Left lung (tissue), 14 donors: ENCODE measurements at places on chromosomes 4 and X.

DNA sequence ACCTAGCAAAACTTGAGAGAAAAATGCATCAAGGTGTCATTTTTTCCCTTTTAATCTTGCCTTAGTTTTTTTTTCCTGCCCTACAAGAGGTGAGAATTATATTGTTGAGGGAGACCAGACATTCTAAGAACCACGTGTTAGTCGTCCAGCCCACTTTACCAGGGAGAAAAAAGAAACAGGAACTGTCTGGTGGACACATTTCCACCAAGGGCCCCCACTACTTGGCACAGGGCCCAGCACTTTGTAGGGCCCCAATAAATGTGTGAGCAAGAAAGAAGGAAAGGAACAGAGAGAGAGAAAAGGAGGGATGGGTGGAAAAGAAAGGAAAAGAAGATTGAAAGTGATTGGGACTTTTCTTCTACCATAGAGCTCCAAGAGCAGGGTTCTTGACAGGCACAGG, 3.9 kb upstream of the EGFL6 start:
- DNase-seq = no peak

DNA sequence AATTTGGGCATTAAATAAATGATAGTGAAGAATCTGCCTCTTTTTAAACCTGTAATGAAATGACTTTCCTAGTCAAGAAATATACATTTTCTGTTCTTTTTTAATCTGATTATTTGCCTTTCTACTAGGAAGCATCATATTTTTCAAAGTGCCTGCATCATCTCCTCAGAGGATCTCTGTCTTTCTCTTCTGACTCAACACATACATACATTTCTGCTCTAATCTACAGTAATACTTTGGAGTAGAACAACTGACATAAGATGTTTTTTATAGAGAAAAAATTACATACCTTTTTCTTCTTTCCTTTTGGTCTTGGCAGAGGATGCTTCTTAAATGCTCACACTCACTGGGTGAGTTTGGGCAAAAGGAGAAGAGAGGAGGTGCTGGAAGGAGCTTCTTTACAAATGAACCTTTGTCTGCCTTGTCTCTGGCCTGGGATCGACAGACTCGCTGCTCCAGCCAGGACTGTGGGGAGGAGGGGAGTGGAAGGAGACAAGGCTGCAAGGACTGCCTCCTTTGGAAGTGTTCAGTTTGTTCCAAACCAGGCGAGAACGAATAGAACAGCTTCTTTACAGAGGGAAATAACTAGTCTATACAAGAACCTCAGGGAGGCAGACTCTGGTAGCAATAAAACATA, at the start of gene SCRG1:
Gene SCRG1, minus strand, starts transcription at position 338 of the 637 bp plus-strand sequence. CDS start 7,702 bp downstream, outside the sequence.
- no peak for DNase-seq

GRCh38 chr4:41456559-41457101, 81.3 kb upstream of the LIMCH1 start:
- DNase-seq = no peak

DNA sequence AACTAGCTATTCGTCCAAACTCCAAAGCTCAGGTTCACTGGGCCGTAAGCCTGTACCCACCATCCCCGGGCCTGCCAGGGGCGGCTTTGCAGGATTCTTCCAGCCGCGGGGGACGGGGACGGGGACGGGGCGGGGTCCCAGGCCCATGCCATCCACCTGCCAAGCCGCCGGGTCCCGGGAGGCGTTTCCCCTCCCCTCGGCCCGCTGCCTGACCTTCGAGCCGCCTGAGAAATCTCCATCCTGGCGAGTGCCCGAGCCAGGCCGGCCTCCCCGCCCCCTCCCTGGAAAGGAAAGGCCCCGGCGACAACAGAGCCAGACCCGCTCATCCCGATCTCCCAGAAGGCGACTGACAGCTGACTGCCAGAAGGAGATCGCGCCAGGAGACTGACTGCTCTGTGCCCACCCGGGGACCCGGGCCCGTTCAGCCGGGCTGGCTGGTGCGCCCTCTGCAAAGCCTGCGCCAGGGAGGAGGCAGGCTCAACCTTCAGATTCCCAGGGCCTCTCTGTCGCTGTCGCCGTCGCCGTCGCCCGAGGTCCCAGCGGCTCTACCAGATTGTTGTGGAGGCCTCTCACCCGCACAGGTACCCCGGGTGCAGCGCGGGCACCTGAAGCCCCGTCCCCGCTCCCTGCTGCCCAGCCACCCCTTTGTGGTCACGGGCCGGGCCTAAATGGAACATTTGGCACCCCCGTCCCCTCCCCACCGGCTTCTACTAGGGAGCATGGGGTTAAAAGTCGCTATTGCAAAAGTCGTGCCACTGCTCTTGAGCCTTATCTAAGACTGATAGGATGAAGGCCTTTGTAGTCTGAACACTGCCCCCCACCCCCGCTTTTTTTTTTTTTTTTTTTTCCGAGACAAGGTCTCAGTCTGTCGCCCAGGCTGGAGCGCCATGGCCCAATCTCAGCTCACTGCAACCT, at the start of gene RGN:
Gene RGN, plus strand, starts transcription at position 315 of the 915 bp plus-strand sequence. CDS start 2,702 bp downstream, outside the sequence.
- no peak for DNase-seq

DNA sequence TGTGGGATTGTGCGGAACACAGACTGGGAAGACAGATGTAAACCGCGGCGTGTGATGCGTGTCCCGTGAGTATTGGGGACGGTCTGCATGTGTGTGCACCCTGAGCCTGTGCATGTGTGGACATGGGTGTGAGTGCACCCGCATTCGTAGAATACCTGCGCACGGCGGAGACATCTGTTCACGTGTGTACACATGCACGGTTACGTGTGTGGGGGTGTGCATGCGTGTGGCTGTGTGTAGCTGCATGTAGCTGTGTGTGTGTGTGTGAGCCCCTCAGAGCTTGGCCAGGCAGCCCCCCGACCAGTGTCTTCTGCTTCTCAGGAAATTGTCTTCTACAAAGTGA, 19.6 kb downstream of the ATP5ME start:
- no peak for DNase-seq

GRCh38 chr4:168825975-168826374, 184.1 kb downstream of the CBR4 start:
- DNase-seq = no peak

GRCh38 chr4:89556601-89557305, 249.2 kb upstream of the GPRIN3 start:
- DNase-seq = no peak

GRCh38 chrX:151030845-151031244, 47.7 kb downstream of the HMGB3 start:
- no peak for DNase-seq

DNA sequence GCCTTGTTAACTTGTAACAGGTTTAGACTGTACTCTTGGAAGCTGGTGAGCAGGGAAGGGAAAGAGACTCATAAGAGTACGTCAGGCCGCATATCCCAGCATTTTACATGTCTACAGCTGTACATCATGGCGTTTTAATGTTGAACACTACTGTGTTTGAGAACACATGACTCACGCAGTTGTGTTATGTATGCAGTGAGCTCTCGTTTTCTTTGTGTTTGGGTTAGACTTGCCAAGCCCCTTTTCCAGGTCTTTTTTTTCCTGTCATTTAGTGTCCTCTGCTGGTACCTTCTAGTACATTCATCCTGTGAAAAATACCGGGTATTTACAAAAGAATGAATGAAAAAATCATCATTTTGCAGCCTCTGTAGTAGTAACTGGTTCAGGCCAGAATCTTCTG, 35.3 kb downstream of the SMS start:
- DNase-seq = peak; percentile 45

DNA sequence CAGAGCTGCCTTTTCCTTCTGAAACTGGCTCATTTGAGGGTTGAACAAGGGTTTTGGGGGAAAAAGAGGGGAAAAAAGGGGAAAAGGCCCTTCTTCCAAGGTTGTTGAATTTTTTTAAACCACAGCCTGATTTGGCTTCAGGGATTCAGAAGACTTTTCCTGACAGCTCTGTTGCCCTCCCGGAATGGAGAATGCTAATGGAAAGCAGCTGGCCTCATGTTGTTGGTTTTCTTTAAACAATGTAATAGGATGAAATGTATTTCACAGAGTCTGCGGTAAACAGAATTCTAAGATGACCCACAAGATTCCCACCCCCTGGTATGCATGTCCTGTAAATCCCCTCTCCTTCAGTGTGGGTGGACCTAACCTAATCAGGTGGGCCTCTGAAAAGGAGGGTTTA, 3.3 kb upstream of the KIAA1210 start:
- DNase-seq = no peak

DNA sequence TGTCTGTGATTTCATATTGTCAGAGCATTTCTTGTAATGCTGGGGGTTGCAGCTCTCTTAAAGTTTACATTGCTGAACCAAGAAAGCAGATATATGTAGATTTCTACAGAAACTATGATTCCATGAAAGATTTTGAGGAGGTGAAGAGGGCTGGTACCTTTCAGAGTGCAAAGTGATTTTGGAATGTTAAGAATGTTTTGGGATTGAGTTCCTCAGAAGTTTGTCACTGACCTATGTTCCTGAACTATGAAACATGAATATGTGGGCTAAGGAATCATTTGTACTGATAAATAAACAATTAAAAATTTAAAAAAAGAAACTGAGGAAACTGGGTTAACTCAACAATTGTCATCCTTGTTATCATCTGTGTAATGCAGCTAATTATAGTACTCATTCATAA, 12.3 kb upstream of the CHIC2 start:
- no peak for DNase-seq

DNA sequence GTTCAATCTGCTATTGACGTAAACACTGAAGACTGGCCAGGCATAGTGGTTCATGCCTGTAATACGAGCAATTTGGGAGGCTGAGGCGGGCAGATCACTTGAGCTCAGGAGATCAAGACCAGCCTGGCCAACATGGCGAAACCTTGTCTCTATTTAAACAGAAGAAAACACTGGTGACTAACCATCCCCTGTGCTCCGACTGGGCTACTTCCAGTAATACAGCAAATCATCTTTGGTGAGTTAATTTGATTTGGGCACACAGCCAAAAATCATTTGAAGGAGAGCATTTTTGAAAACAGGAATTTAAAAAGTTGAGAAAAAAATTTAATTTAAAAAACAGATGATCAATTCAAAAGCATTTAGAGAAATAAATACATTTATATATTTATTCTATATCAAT, 52.0 kb downstream of the SEC24D start:
- no peak for DNase-seq

- no peak for DNase-seq
These were observed 100.6 kb upstream of the F9 start for GRCh38 chrX:139429913-139430312.

DNA sequence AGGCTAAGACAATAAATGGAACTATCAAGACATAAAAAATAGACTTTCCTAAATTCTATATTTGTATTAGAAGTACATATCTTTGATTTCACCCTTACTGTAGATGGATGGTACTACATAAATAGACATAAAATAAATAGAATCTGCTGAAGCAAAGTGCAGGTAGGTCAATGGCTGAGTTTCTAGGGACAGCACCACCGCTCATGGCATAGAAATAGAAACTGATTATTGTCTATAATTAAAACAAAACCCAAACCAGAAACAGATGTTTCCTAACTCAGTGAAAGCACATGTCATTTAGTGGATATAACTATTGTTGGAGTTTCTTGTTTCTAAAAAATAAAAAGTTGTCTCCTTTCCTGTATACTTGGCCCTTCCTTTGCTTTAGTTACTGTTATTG, 387.3 kb upstream of the ADGRL3 start:
- DNase-seq = peak; percentile 4

- no peak for DNase-seq
These were observed 80.5 kb downstream of the FAM53A start for GRCh38 chr4:1603413-1604135.

- no peak for DNase-seq
These were observed 32.9 kb upstream of the OTUD4 start for GRCh38 chr4:145213245-145213644.

GRCh38 chr4:2961811-2962441, 1.3 kb downstream of the NOP14 start:
- no peak for DNase-seq

- no peak for DNase-seq
These were observed 161.1 kb downstream of the VEGFC start for GRCh38 chr4:176631611-176632010.

DNA sequence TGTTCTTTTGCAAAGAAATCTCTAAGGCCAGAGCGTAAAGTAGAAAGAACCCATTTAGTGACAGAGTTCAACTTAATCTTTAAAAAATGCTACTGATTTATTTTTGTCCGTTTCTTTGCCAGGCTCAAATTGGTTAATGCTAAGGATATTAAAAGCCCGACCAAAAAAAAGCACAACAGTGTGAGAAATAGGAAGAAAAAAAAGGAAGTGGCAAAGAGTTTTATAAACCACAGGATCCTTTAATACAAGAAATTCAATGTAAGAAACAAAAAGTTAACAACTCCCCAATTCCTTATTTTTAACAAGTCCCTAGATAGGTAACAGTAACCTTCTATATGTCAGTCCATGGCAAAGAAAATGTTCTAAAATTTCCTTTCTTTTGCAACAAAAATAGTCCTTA, 480.4 kb downstream of the ACTRT1 start:
- DNase-seq = no peak

DNA sequence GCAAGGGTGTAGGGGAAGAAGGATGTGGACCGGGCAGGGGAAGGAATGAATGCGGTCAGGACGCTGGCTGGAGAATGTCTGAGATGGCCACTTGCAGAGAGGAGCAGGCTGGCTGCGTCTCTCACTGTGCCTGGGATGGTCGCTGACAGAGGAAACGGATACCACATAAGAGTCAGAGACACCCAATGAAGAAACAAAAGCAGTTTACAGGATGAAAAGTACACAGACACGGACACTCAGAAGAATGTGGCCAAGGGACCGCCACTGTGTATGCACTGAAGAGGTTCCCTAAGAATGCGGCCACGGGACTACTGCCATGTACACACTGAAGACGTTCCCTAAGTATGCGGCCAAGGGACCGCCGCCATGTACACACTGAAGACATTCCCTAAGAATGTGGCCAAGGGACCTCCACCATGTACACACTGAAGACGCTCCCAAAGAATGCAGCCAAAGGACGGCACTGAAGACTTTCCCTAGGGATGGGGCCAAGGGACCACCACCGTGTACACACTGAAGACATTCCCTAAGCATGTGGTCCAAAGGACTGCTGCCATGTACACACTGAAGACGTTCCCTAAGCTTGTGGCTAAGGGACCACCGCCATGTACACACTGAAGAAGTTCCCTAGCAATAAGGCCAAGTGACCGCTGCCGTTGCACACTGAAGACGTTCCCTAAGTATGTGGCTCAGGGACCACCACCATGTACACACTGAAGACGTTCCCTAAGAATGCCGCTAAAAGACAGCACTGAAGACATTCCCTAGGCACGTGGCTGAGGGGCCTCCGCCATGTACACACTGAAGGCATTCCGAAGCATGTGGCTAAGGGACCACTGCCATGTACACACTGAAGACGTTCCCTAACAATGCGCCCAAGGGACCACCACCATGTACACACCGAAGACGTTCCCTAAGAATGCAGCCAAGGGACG, 32.2 kb downstream of the DHRSX start:
- no peak for DNase-seq

- no peak for DNase-seq
These were observed 17.8 kb upstream of the MCF2 start for GRCh38 chrX:139725720-139726119.

GRCh38 chr4:55330241-55330640, 15.8 kb upstream of the SRD5A3 start:
- no peak for DNase-seq

- no peak for DNase-seq
These were observed 37.7 kb downstream of the ANTXR2 start for GRCh38 chr4:80035336-80035735.

- no peak for DNase-seq
These were observed 8.8 kb upstream of the TBC1D25 start for GRCh38 chrX:48530736-48531135.
